ENCODE measurements at places on chromosomes 1 and 21. TPM values are rescaled to one million over a fixed set of nuclear protein-coding genes. Genes with fewer than 3 reads are reported as not detected.

GRCh38 chr1:222057162-222057561 lies 315.3 kb upstream of the DUSP10 start:
- no peak for DNase-seq

GRCh38 chr1:16146279-16147155 lies 9.4 kb downstream of the EPHA2 start:
- peak; percentile 91 for DNase-seq

- DNase-seq = no peak
These were observed 74.4 kb downstream of the SCMH1 start for GRCh38 chr1:41167667-41168066.

Gene PADI2
- polyA plus RNA-seq = 2.7 TPM

Gene KRTAP19-3
- polyA plus RNA-seq = not detected

Gene FOXD2
- 6.1 TPM for polyA plus RNA-seq
